A549 (cell line): ENCODE measurements at places on chromosomes 16 and 17. TPM values are rescaled to one million over a fixed set of nuclear protein-coding genes. Genes with fewer than 3 reads are reported as not detected.

- DNase-seq = no peak
Measured at GRCh38 chr17:13883659-13884058, 185.6 kb upstream of the COX10 start.

DNA sequence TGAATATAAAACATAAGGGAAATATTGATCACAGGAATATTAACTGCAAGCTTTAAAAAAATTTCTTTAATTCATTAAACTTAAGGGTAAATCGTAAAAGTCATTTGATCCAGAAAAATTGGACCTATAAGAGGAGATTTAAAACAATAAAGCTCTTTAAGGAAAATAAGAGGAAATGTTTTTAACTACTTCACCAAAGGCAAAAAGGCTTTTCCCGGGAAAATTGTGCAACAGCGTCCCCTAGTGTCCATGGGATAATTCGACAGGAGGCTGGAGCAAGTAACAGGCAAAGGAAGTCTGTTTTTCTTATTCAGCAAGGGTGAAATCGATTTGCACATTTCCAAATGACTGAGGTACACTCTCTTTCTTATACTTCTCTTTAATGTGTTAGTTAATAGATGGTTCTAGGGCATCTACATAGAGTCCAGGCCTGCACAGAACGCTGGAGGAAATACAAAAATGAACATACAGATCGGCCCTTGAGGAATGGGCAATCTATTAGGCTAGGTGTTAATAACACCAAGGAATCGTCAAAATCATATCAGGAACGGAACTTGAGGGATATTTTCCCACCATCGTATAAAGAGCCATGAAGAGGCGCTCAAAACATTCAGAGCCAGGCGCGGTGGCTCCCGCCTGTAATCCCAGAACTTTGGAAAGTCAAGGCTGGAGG, 61.4 kb downstream of the ZNF18 start:
- DNase-seq = no peak

DNA sequence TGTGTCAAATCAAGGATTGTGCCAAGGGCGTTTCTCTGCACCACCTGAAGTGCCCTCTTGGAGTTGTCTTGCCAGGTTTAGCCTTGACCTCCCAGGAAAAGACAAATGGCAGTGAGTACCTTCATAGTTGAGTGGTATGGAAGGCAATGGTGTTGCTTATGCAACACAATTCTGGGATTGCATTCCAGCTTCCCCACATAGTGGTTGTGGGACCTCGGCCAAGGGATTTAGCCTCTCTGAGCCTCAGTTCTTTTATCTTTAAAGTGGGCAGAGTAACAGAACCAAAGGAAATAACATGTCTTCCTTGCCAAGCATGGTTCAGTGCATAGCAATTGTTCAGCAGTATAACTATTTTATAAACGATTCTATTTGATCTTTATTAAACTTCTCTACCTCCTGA, 49.4 kb downstream of the CCDC42 start:
- DNase-seq = no peak

DNA sequence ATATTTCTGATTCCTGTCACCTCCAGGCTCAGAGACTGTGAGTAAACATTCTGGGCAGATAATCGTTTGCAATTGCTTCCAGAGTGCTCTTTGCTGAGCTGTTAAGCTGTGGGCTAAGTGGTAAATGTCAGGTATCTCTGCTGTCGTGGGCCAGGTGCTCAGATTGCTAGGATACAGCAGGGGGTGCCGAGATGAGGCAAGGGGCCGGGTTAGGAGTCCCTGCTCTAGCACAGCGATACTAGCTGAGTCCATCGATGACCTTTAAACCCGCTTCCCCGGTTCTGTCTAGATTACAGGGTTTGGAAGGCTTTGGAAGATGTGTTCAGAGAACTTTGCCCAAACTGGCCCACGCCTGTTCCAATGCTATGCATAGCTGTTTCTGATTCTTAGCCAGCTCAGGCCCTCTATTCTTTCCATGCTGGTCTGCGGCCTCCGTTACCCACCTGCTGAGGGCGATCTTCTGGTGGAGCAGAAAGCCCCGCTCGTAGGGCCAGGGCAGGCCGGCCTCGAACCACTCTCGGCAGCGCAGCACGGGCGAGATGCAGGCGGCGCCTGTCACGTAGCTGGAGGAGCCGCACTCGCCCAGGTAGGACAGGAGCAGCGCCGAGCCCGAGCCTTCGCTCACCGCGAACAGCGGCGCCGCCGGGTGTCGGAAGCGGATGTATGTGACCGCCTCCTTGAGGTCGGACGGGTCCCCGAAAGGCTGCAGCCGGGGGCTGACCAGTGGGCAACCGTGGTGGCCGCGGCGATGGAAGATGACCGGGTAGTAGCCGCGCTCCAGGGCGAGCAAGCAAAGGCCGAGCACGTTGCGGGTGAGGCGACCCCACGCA, 979 bp downstream of the ABHD15 start:
- peak; percentile 79 for DNase-seq

DNA sequence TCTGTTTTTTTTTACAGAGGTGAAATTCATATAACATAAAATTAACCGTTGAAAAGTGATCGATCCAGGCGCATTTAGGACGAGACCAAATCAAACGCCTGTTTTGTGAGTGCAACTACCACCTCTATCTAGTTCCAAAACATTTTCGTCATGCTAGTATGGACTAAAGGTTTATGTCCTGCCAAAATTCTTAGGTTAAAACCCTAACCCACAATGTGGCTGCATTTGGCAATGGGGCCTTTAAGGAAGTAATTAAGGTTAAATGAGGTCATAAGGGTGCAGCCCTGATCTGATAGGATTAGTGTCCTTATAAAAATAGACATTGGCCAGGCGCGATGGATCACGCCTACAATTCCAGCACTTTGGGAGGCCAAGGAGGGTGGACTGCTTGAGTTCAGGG, 32.8 kb upstream of the RCVRN start:
- DNase-seq = no peak

GRCh38 chr16:79083508-79084299, 516.8 kb downstream of the MAF start:
- no peak for DNase-seq

GRCh38 chr17:44770166-44770925, 11.6 kb downstream of the ADAM11 start:
- no peak for DNase-seq

- no peak for DNase-seq
Measured at GRCh38 chr17:44707755-44708400, 587 bp upstream of the DBF4B start.

PRSS27 gene
- 0.62 to 1.3 TPM (median 1.2 TPM) in 3 replicates for polyA plus RNA-seq

TP53TG3B gene
- polyA plus RNA-seq = 0.43 TPM in 1 of 3 replicates, not detected in the others
